ENCODE measurements at places on chromosomes 4 and X.

- DNase-seq: no peak
Measured at GRCh38 chr4:172356016-172356415, 542.8 kb downstream of the GALNTL6 start.

- DNase-seq: no peak
Measured at GRCh38 chrX:3598709-3599108, 114.7 kb downstream of the PRKX start.

- no peak for DNase-seq
Measured at GRCh38 chr4:169200361-169201030, 70.3 kb downstream of the SH3RF1 start.

- no peak for DNase-seq
Measured at GRCh38 chr4:102400898-102401297, 55.6 kb upstream of the SLC39A8 start.

GRCh38 chrX:21132686-21133393 is 241.4 kb upstream of the CNKSR2 start:
- no peak for DNase-seq

- DNase-seq: no peak
Measured at GRCh38 chr4:52665592-52665991, 6.5 kb upstream of the USP46 start.

GRCh38 chr4:73684097-73684496 is 56.3 kb upstream of the CXCL8 start:
- DNase-seq: no peak

- DNase-seq: no peak
Measured at GRCh38 chr4:187422655-187423054, 572.9 kb upstream of the ZFP42 start.

Measured in NCI-H510A treated with DMSO at 0.1 percent for 48 hours (cell line).